ENCODE measurements at places on chromosomes 6 and 20.
A peak's percentile ranks its signal among the peaks of the same experiment; 100 is the strongest.

DNA sequence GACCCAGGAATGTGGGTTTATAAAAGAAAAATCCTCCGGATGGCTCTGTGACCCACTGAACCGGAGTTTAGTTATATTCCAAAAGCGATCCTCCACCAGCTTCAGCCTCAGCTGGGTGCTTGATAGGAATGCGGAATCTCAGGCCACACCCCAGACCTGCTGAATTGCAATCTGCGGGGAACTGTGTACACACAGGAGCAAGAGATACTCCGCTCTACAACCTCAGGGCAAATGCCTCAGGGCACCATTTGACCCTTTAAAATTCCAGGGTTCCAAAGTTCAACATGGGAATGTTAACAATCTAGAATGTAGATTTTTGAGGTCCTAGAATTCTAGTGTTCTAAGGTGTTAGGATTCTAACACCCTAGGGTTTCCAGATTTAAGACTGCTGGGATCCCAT lies 10.8 kb downstream of the BPIFA2 start:
- no peak for DNase-seq

DNA sequence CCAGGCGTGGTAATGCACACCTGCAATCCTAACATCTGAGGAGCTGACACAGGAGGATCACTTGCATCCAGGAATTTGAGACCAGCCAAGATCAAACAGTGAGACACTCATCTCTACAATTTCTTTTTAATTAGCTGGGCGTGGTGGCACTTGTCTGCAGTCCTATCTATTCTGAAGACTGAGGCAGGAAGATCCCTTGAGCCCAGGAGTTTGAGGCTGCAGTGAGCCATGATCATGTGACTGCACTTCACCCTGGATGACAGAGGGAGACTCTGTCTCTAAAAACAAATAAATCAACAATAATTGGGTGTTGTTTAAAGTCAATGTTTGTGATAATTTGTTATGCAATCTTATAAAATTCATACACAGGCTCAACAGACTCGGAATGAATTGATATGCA lies 18.0 kb upstream of the HLA-A start:
- no peak for DNase-seq

DNA sequence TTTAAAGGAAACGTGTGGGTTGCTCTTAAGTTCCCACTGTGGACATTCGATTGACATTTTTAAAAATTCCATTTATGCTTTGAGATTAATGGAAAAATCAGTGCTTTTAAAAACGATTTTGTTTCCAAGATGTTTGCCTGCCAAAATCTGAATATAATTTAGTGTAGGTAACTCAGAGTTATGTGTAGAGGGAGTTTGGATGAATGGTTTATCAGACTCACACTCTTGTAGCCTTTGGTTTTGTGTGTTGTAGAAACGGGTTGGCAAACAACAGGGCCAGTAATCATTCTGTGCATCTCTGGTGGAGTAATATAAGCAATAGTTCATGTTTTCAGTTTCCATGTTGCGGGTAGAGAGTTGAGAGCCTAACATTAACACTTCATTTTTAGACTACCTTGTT lies 140.6 kb downstream of the RPS12 start:
- no peak for DNase-seq

- peak; percentile 60 for DNase-seq
These were observed 926 bp downstream of the MYLIP start for GRCh38 chr6:16129623-16130401.

- no peak for DNase-seq
These were observed 442.3 kb downstream of the EPHA7 start for GRCh38 chr6:92977018-92977417.

DNA sequence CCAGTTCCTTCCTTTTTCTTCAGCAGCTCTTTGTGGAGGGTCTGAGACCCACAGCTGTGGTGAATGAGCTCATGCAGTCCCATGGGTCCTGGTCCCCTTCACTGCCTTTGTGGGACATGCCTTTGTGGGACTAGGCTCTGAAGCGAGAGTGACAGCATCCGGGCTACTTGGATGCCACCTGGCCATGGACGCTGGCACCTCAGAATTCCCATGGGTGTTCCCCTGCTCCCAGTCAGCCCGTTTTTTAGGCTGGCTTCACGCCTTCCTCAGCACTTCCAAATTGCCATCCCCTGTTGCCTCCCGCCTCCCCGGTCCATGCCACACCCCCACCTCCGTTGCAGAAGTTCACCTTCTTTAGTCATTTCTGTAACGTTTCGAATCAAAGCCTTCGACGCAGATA lies 45.1 kb downstream of the RAMACL start:
- peak; percentile 13 for DNase-seq

DNA sequence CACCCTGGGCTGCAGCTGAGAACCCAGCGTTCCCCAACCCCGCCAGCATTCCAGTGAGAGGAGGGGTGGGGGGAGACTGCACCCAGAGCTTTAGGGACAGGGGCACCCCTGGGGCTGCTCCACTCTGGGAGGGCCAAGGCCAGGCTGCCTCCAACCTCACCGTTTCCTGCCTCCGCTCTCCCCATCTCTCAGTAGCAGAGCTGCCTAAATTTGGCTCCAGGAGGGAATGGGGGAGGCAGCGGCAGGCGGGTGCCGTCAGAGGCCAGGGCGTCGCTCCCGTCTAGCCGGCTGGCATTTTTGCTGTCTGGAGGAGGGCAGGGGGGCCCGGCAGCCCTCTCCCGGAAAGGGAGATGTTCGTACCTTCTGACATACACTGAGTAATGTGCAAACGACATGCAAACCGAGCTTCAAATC lies 46.6 kb downstream of the NOL4L start:
- no peak for DNase-seq

- DNase-seq = no peak
These were observed 61.5 kb downstream of the RREB1 start for GRCh38 chr6:7169296-7169721.

DNA sequence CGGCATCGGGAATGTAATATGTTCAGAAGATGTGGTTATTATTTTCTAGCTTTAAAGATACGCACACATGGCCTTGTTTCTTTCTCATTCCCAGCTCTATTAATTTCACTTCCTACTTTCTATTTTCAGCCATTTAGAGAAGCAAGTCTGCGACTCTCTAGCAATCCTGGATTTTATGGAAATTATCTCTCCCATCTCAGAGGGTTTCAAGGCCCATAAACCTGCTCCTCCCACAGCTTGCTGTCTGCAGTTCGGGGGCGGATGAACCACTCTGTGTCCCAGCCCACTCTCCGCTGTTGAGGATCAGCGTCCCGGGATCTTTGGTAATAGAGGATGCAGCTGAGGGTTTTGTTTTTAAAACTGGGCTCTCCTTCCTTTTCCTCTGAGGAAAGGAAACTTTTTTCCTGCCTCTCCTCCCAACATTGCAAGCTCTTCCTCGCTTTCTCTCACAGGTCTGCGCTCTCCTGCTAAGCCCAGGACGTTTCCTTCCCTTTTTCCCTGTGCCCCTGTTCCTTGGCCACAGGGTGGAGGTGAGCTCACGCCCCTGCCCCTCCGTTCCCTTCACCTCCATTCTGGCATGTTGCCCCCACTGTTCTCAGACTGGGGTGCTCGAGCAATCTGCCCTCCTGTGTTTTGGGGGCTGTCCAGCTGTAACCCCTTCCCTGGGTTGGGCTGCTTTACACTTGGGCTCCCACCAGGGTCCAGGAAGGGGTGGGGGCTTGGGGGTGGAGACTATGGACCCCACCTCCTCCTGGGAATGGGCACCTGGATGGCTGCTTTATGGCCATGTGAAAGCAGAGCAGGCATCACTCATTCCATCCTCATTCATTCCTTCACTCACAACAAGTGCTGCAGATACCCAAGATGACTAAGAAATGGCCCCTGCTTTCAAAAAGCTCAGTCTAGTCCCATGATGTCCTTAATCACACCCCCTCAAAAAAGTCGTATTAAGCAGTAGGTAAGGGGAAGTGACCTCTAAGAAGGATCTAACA lies 54.9 kb downstream of the ZBTB9 start:
- DNase-seq = no peak

GRCh38 chr20:51354191-51354768 lies 188.2 kb downstream of the NFATC2 start:
- no peak for DNase-seq

DNA sequence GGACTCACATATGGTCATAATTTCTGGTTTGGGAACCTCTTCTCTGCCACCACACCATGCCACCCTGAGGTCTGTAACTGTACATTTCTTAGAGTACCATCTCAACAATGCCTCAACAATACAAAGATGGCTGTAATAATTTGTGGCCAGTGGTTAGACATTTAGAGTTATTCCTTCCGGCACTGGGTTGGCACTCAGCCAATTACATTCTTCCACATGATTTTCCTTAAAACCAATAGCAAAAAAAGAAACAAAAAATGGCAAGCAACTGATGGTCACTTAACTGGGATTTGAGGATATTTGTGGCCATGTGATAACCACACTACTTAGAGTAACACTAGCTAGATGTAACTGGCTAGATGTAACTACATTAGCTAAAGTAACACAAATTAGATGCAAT lies 79.9 kb downstream of the SEL1L2 start:
- DNase-seq = no peak

DNA sequence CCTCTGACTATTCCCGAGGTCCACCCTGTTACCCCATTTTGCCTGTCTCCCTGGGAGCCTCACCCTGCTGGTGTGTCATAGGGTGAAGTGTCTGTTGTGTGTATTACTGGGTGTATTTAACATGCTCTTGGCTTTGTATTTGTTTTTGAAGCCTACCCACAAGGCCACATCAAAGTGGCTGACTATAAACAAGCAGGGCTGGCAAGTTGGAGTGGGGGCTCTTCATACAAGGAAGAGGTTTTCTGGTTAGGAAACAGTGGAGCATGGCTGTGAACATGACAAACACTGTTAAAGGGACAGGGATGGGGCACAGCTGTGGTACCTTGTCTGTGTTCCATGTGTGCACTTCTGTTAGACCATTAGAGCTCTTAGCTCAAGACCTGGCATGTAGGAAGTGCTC lies 26.3 kb downstream of the HECA start:
- DNase-seq = no peak

- DNase-seq = no peak
These were observed 119.0 kb downstream of the ALDH8A1 start for GRCh38 chr6:134830940-134831339.

All from memory B cell (primary cell).